Osteocyte (in vitro differentiated cells): ENCODE measurements at places on chromosomes 2 and 18. TPM values are rescaled to one million over a fixed set of nuclear protein-coding genes. Genes with fewer than 3 reads are reported as not detected.

SNORC gene
- 1.9 and 2.1 TPM in 2 replicates for total RNA-seq

ABCG8 gene
- total RNA-seq = not detected in 2 replicates

FABP1 gene
- not detected in 2 replicates for total RNA-seq

LOXL3 gene
- total RNA-seq = 58.1 and 62.1 TPM in 2 replicates

DNA sequence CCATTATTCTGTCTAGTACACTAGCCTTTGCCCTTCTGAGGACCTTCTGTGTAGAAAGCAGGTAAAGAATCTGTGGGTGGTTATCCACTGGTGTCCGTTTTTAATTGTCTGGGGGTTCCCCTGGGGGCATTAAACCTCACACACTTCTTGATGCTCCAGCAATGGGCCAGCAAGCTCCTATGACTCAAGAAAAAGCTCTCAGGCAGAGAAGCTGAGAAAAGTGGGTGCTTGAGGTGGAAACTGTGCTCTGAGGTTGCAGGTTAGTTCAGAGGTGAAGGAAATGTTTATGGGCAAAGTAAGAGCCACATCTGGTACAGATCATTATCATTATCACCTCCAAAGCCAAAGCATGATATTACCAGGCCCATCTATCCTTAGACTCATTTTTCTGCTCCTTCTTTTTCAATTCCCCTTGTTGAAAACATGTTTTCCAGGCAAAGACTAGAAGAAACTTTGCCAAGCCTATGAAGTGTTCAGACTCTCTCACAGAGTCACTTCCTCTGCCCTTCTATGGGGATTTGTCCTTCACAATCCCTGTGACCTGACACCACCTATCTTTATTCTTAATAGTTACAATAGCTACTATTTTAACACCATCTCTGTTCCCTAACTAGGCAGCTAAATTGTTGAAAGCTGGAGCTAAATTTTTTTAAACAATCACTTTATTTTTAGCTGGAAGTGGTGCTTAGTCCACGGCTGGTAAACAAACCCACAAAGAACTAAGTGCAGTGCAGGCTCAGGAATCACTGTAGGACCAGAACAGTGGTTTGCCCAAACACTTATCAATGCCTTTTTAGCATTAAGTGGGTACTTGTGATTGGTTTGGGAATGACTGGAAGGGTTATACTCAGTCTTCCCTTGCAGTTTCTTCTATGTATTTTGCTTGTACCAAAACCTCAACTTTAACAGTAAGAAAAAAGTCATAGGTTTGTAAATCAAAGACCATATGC is 512.8 kb upstream of the POU3F3 start:
- no peaks in the 10 kb centered on the region for H3K36me3 ChIP-seq
- no peak overlapping the region for H3K27ac ChIP-seq
- DNase-seq = no peak
- H3K27me3 ChIP-seq = peaks cover 2% of the 10 kb centered on the region
- H3K4me1 ChIP-seq = no peaks in the 10 kb centered on the region

TLX2 gene
- total RNA-seq = not detected in 2 replicates

ANKZF1 gene
- 44.8 and 55.6 TPM in 2 replicates for total RNA-seq

DNA sequence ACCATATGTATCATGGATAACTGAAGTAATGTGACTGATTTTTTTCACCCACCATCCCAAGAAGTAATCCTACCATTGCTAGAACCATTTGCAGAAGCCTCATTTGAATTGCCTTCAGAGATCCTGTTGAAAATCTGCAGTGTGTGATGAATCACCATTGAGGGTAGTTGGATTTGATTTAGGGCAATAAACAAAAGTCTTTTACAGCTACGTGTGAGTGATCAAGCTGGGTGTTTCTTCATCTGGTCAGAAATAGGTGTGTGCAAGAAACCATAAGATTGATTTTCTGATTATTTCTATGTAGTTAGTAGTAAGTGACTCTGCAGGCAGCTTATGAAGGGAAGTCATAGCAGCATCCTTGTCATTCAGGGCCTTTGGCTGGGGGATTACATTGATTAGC is 159.6 kb downstream of the MGAT5 start:
- H3K36me3 ChIP-seq = no peaks in the 10 kb centered on the region
- peaks cover 5% of the 10 kb centered on the region for H3K4me1 ChIP-seq
- DNase-seq = no peak
- H3K4me3 ChIP-seq = no peak overlapping the region
- H3K27ac ChIP-seq = no peak overlapping the region

DNA sequence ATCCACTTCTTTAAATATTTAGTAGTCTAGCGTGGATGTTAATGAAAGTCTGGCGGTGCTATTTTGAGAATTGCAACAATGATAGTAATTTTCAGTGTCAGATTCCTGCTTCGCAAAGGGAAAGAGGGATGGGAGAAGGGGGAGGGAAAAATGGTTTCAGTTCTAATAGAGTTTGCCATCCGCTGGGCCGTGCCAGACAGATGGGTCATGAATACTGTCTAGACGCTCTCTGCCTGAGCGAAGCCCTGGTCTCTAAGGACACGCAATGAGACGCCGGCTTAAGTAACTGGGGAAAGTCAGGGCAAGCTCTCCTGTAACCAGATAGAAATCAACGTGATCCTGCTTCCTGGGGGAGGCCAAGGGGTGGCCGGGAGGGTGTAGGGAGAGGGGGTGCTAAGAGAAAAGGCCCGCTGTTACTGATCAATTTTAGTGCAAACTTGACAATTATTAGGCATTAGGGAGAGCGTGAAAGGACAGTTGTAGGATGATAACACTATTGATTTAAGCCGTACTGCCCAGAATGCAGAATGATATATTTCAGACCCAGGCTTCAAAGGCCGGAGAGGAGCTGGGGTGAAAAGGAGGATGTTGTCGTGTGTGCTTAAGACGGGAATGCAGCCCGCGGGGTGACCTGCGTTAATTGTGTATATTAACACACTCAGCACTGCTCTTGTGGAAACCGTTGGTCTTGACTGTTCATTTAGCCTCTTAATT is 229.2 kb downstream of the LDLRAD4 start:
- no peaks in the 10 kb centered on the region for H3K36me3 ChIP-seq
- peak overlapping the region; percentile 91 for H3K27ac ChIP-seq
- peaks cover 52% of the 10 kb centered on the region for H3K4me1 ChIP-seq
- no peak for DNase-seq
- peaks cover 5% of the 10 kb centered on the region for H3K27me3 ChIP-seq

DNA sequence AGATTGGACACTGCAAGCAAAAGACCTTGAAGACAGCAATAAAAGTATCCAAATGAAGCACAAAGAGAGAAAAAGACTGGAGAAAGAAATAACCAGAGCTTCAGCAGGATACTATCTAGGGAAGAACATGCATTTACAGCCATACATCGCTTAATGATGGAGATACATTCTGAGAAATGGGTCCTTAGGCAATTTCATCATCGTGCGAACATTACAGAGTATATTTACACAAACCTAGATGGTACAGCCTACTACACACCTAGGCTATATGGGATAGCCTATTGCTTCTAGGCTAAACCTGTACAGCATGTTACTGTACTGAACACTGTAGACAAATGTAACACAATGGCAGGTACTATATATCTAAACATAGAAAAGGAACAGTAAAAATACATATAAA is 11.9 kb downstream of the OLA1 start:
- H3K4me3 ChIP-seq = no peak overlapping the region
- peaks cover 2% of the 10 kb centered on the region for H3K36me3 ChIP-seq
- no peak overlapping the region for H3K27ac ChIP-seq
- no peak for DNase-seq
- H3K4me1 ChIP-seq = peaks cover 16% of the 10 kb centered on the region

DNA sequence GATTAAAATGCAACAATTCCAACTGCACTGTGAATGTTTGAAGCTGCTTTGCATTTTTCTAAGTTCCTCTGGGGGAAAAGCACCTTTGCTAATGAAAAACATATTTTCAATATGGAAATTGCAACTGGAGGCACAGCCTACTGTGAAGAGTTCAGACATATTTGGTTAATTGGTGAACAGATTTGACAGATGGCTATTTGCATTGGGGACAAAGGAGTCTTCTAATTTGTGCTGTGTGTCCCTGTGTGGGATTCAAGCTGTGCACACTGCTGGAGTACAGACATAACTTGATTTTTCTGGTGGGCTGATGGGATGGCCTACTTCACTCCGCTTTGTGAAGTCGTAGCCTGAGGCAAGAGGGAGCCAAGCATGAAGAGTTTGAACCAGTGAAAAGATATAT is 40.7 kb upstream of the ARHGAP25 start:
- no peak overlapping the region for H3K4me3 ChIP-seq
- DNase-seq = no peak
- no peaks in the 10 kb centered on the region for H3K4me1 ChIP-seq
- H3K27ac ChIP-seq = no peak overlapping the region
- peaks cover 40% of the 10 kb centered on the region for H3K27me3 ChIP-seq

GRCh38 chr2:150876251-150876950 is 385.3 kb downstream of the RBM43 start:
- no peaks in the 10 kb centered on the region for H3K36me3 ChIP-seq
- H3K27ac ChIP-seq = peak overlapping the region; percentile 84
- H3K4me3 ChIP-seq = peak overlapping the region; percentile 5
- H3K27me3 ChIP-seq = no peaks in the 10 kb centered on the region

DNA sequence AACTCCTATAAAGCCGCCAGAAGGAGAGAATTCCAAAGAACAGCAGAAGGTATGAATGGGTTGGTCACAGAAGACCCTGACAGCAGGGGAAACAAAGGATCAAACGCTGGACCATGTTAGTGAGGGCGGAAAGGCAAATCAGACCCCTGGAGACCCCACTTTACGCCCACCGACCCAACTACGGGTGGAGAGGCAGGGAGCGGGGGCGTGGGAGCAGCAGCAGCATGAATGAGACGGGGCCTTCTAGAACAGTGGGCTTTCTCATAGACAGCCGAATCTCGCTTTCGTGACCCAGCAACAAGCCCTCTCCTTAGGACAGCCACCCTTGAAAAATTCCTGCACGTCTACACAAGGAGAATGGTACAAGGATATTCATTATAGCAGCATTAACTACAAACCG is 191.0 kb downstream of the HDAC4 start:
- H3K4me3 ChIP-seq = no peak overlapping the region
- H3K27ac ChIP-seq = no peak overlapping the region
- DNase-seq = no peak
- peaks cover 3% of the 10 kb centered on the region for H3K4me1 ChIP-seq
- H3K27me3 ChIP-seq = no peaks in the 10 kb centered on the region

IL1B gene
- total RNA-seq = not detected in 2 replicates

- no peaks in the 10 kb centered on the region for H3K27me3 ChIP-seq
- H3K27ac ChIP-seq = no peak overlapping the region
- no peak overlapping the region for H3K4me3 ChIP-seq
- peaks cover 6% of the 10 kb centered on the region for H3K4me1 ChIP-seq
These were observed 85.6 kb downstream of the VIT start for GRCh38 chr2:36781907-36782720.

WDFY1 gene
- 61.9 and 68.9 TPM in 2 replicates for total RNA-seq

- no peak overlapping the region for H3K4me3 ChIP-seq
- H3K27me3 ChIP-seq = peaks cover 6% of the 10 kb centered on the region
- H3K4me1 ChIP-seq = no peaks in the 10 kb centered on the region
- H3K36me3 ChIP-seq = no peaks in the 10 kb centered on the region
- DNase-seq = no peak
These were observed 7.3 kb upstream of the VAPA start for GRCh38 chr18:9906481-9906880.

LRATD1 gene
- total RNA-seq = not detected in 2 replicates

DNA sequence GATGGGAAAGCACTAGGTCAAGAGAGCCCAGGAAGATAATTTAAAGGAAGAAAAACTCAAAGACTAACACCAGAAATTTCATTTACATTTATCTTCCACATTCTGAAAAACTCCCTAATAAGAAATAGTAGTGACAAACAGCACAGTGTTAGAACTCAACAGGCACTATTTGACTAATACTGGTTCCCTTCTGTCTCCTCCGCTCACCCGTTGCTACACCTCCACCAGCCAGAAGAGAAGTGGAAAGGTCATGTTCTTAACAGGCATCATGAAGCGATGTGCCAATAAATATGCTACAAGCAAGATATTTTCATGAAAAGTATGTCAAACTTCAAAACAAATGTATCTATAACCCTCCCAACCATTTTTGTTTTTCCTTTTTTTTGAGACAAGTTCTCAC is 5.7 kb downstream of the ROCK1 start:
- H3K4me1 ChIP-seq = peaks cover 29% of the 10 kb centered on the region
- H3K36me3 ChIP-seq = no peaks in the 10 kb centered on the region
- H3K27me3 ChIP-seq = no peaks in the 10 kb centered on the region

C2orf78 gene
- total RNA-seq = not detected in 2 replicates

SLC35G4 gene
- not detected in 2 replicates for total RNA-seq

AOX1 gene
- total RNA-seq = 0.97 and 1.7 TPM in 2 replicates

- no peaks in the 10 kb centered on the region for H3K4me1 ChIP-seq
- H3K36me3 ChIP-seq = no peaks in the 10 kb centered on the region
- no peak overlapping the region for H3K27ac ChIP-seq
These were observed 299.3 kb downstream of the CELF4 start for GRCh38 chr18:37266290-37266689.

- no peak for DNase-seq
- H3K36me3 ChIP-seq = no peaks in the 10 kb centered on the region
- H3K27ac ChIP-seq = no peak overlapping the region
- no peaks in the 10 kb centered on the region for H3K27me3 ChIP-seq
- no peak overlapping the region for H3K4me3 ChIP-seq
These were observed 258.3 kb downstream of the HAUS1 start for GRCh38 chr18:46362533-46362932.

- H3K27me3 ChIP-seq = no peaks in the 10 kb centered on the region
- no peak overlapping the region for H3K27ac ChIP-seq
- no peaks in the 10 kb centered on the region for H3K4me1 ChIP-seq
- no peak overlapping the region for H3K4me3 ChIP-seq
- no peak for DNase-seq
- H3K36me3 ChIP-seq = no peaks in the 10 kb centered on the region
These were observed 65.3 kb upstream of the MAPK4 start for GRCh38 chr18:50494569-50494968.

DNA sequence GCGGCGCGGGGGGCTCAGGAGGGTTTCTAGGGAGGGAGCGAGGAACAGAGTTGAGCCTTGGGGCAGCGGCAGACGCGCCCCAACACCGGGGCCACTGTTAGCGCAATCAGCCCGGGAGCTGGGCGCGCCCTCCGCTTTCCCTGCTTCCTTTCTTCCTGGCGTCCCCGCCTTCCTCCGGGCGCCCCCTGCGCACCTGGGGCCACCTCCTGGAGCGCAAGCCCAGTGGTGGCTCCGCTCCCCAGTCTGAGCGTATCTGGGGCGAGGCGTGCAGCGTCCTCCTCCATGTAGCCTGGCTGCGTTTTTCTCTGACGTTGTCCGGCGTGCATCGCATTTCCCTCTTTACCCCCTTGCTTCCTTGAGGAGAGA is 5.2 kb downstream of the PROC start:
- H3K36me3 ChIP-seq = no peaks in the 10 kb centered on the region
- no peak overlapping the region for H3K27ac ChIP-seq

DNA sequence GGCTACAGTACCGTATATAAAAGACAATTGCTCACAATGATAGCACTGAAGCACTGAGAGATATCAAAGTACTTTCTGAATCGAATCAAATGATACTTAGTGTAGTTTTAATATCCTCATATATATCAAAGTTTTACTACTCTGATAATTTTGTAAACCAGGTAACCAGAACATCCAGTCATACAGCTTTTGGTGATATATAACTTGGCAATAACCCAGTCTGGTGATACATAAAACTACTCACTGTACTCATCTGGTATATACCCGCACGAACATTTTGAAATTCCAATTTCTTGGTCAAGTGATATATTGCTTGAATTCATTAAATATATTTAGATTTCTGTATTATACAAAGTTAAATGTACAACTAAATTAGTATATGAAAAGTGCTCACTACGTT is 20.5 kb downstream of the SLC39A6 start:
- H3K36me3 ChIP-seq = peaks cover 36% of the 10 kb centered on the region
- H3K4me3 ChIP-seq = no peak overlapping the region
- H3K27me3 ChIP-seq = no peaks in the 10 kb centered on the region
